ENCODE measurements at places on chromosomes 1 and 21.

DNA sequence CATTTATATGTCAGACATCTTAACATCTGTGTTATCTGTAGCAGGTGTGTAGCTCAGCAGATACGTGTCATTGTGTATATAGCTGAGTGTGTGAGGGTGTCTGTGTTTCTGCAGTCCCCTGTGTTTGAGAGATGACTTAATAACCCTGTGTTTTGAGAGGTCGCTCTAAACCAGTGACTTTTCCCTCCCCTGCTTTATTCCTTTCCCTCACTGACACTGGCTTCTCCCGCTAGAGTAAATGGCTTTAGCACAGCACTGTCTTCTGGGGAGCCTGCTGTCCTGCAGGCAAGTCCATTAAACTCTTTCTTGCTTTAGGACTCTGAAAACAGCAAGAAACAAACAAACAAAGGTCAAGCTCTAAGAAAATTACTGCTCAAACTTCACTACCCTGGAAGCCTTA, 53.0 kb downstream of the VANGL1 start:
- no peak for DNase-seq

DNA sequence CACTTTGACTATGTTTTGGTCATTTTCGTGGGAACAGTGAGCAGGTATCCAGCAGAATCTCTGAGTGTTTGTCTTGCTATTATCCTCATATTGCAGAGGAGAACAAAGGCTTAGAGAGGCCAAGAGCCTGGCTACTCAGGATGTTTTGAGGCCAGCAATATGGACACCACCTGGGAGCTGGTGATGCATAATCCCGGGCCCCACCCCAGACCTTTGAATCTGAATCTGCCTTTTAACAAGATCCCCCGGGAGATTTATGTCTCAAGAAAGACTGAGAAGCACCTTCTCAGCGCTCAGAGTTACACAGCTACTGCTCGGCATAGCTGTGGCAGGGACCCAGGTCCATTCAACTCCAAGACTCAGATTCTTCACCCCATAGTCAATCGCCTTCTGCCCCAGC, 72.8 kb downstream of the PTPRU start:
- DNase-seq: no peak

GRCh38 chr21:45258466-45258865, 29.2 kb downstream of the POFUT2 start:
- DNase-seq: no peak

GRCh38 chr1:221053889-221054288, 174.6 kb downstream of the HLX start:
- no peak for DNase-seq

- DNase-seq: peak; percentile 80
Measured at GRCh38 chr1:23651069-23651808, 40.4 kb upstream of the RPL11 start.

All from ascending aorta (tissue), 2 donors.